Fibroblast of skin of scalp (primary cell): ENCODE measurements at places on chromosomes 16 and 17.

GRCh38 chr17:80415626-80416137 lies 715 bp downstream of the ENDOV start:
- DNase-seq, result no peak

GRCh38 chr17:47797797-47798196 lies 23.8 kb downstream of the OSBPL7 start:
- no peak for DNase-seq

GRCh38 chr17:21200590-21201297 lies 13.2 kb downstream of the TMEM11 start:
- no peak for DNase-seq

GRCh38 chr17:50200457-50201275 lies 765 bp downstream of the COL1A1 start:
- peak; percentile 87 for DNase-seq

DNA sequence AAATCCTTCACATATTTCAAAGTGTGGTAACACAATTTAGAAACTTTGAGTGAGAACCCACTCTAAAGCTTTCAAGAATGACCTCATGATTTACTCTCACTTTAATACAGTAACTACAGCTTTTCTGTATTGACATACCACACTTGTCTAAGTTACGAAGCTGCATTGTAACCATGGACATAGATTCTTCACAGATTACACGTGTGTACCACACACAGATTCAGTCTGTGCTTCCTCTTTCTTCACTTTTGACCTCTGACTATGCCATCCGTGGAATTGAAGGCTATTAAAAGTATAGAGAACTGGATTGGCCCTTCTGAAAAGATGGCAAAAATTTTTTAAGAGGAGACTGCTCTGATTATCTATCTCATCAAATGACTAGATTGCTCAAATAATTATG lies 172.7 kb downstream of the TANC2 start:
- DNase-seq, result peak; percentile 33

GRCh38 chr17:33512113-33512512 lies 219.0 kb upstream of the ASIC2 start:
- DNase-seq, result no peak

DNA sequence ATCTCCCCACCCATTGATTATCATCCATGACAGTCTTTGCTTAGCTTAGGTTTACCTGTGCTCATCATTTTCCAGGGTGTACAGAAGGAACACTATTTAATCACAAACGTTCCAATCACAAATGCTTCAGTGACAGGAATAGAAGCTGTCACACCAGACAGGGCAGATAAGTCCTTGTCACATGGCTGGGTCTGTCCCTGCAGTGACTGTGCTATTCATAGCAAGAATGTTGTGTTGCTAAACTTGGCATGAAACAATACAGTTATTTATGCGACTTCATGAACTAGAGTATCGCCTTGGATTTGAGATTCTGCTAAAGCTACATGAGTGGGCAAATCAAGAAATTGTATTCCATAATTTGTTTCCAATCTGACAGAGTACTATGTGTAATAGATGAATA lies 108.4 kb downstream of the CDH13 start:
- no peak for DNase-seq

DNA sequence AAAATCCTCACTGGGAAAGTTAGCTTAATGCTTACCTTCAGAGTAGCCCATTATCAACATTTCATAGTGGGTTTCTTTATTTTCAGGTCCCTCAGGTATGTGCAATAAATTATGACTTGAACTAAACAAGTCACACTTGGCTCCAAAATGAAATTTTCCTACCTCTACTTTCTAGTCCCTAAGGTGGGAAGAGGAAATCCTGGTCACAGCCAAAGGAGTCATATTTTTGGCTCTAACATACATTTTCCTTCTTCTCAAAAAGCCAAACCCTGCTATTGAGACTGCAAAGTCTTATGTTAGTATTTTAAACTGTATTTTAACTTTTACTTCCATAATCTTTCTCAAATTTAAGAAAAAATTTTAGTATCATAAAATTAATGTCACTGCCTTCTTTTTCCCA lies 128.9 kb downstream of the BRIP1 start:
- no peak for DNase-seq

GRCh38 chr17:41919165-41919817 lies 540 bp upstream of the ACLY start:
- DNase-seq, result no peak

DNA sequence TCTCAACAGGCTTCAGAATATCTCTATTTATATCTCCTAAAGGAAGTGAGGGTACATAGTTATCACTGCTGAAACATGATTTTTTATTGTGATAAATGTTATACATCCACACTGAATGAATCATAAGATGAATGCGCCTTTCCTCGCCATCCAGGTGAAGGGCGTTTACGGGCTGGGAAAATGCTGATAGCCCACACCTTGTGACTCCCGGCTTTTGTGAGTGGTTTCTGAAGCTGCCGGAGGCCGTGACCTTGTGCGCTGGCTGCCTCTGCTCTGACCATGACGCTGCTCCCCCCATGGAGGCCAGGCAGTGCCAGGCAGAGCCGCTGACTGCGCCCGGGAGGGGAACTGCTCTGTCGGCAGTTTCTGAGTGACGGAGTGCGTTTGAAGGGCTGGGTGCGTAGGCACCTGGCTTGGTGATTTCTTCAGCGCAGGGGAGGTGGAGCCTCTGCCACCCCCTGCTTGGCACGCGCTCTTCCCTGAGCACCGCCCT lies 97.2 kb downstream of the RAP1GAP2 start:
- no peak for DNase-seq

DNA sequence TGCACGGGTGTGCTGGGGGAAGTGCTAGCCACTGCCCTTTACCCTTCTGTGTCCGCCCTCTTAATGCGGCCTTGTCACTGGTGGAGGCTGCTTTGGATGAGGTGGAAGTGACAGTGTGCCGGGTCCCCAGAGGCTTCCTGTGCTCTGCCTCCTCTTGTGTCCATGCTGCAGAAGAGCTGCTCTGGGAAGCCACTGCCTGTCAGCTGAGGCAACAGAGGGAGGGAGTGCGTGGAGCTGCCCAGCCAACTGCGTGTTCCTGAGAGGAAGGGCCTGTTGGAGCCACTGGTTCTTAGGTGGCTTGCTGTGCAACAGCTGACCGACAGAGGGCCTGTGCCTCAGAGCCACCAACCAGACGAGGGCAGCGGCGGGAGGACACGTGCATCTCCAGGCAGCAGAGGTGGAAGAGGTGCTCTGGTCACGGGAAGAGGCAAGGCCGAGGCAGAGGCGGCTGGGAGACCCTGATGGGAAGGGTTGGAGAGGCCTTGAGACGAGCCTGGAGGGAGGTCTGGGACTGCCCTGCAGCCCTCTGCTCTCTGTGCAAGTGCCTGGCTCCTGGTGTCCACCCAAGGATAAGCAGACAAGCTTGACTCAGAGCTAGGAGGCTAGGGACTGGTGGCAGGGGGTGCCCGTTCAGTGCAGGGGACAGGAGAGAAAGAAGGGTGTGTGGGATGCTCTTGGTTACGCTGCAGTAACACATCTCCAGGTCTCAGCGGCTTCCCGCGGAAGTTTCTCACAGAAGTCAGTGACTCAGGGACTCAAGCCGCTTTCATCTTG lies 25.4 kb downstream of the B9D1 start:
- no peak for DNase-seq

DNA sequence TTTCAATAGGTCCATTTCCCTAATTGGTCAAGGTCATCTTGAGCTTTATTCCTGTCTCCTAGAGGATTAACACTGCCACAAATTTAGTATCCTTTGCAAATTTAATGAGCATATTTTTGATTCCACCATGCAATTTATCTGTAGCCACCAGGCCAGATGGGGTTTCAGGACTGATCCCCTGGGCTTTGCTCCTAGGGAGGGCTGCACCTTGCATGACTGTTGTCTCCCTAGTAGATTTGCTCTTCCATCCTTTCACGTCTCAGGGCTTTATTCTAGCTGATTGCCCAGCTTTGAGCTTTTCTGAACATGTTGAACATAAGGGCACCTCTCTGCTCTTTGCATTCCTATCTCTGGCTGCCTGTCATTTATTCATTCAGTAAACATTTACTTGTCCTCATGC lies 7.7 kb upstream of the KCNH6 start:
- DNase-seq, result no peak

- DNase-seq, result no peak
These were observed 58.0 kb downstream of the KANSL1 start for GRCh38 chr17:46135126-46135812.

- no peak for DNase-seq
These were observed 8.9 kb downstream of the METTL22 start for GRCh38 chr16:8630255-8630953.

- no peak for DNase-seq
These were observed 112.5 kb downstream of the WWOX start for GRCh38 chr16:78211946-78212345.

DNA sequence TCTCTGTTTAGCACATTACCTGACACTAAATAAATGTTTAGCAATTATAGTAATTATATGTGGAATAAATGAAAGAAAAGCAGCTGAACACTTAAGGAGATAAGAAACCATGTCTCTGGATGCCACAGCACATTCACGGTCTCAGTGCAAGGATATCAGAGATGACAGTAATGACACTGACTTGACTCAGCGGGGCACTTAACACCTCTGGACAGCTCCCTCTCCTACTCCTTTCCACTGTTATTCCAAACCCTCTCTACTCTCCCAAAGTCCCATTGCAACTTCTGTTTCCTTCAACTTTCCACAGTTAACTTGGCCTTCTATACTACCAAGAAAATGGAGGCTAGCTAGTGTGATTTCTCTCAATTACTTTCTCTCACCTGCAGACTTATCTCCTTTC lies 93.0 kb upstream of the CORO6 start:
- no peak for DNase-seq

- DNase-seq, result no peak
These were observed 9.1 kb downstream of the SLC4A1 start for GRCh38 chr17:44258811-44259351.

GRCh38 chr16:55513616-55514015 lies 4.7 kb downstream of the LPCAT2 start:
- DNase-seq, result peak; percentile 41

DNA sequence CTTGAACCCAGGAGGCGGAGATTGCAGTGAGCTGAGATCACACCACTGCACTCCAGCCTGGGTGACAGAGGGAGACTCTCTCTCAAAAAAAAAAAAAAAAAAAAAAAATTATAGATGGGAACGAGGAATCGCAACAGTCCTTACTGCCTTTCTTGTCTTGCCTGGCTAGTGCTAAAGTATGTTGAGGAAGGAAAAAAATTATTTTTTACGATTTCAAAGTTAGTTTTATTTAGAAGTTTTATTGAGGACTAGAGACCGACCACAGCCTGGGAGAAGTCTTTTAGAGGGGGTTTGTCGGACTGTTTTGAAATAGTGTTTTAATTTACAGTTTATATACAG lies 15.8 kb upstream of the DNAH17 start:
- DNase-seq, result no peak

- peak; percentile 12 for DNase-seq
These were observed 54.3 kb downstream of the WNT3 start for GRCh38 chr17:46764000-46764708.

- DNase-seq, result no peak
These were observed 252.5 kb downstream of the SLC39A11 start for GRCh38 chr17:72840019-72840418.

DNA sequence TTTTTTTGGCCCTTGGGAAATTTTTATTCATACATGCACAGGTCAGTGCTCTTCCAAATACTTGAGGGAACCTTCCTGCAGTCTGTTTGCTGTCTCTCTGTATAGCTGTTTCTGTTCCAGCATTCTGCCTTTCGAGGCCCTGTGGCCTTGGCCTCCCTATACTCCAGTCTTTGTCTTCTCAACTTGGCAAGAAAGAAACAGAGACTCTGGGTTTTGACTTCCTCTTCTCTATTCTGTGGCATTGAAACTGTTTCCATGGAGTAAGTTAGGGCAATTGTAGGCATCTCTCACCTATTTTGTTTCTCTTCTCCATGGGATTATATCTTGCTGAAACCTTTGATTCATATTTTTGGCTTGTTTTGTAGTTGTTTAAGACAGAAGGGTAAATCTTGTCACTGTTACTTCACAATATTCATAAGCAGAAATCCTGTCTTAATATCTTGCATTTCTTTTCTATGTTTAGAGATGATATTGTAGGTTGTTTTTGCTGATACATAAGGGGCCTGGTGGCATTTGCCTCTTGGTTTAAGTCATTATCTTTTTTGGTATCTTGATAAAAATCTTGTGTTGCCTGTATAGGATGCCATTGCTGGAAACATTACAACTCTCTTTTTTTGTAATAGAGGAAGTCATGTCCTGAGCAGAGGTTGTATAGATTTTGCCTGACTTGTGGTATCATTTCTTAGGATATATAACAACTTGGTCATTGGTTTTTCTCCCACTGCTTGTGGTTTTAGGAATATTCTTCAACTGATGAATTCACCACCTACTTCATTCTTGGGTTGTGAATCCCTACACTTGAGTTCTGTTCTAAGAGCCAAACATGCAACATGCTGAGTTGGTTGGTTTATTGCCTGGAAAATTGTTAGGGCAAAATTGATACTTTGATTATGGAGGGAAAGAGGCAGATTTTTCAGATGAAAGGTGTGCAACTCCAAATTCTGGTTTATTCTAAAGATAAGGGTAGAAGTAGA lies 168.6 kb downstream of the FTO start:
- peak; percentile 89 for DNase-seq

DNA sequence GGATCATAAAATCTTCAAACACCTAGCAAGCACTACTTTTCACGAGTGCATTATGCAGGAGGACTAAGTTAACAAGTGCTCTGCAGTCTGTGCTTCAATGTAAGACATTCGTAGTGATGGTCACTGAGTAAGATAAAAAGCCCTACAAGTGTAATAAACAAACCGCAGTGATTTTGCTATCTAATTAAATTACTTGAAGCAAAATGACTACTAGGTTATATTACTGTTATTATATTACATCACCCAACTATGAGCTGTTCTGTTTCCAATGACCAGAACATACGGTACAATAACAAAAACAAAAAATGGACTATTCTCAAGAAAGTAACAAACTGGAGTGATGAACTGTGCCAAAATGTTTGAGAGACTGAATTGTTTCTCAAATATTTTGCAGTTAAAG lies 11.2 kb downstream of the KLHL10 start:
- no peak for DNase-seq

DNA sequence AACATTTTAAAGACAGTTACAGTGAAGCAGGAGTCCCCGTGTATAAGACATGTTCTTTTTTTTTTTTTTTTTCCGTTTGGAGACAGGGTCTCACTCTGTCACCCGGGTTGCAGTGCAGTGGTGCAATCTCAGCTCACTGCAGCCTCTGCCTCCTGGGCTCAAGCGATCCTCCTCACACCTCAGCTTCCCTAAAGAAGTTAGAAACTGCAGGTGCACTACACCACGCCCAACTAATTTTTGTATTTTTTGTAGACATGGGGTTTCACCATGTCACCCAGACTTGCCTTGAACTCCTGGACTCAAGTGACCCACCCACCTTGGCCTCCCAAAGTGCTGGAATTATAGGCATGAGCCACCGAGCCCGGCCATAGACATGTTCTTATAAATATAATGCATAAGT lies 3.0 kb downstream of the EVI2B start:
- no peak for DNase-seq

- no peak for DNase-seq
These were observed 244.1 kb downstream of the PHKB start for GRCh38 chr16:47705266-47705665.
